ENCODE measurements at places on chromosomes 11 and 22. TPM values are rescaled to one million over a fixed set of nuclear protein-coding genes. Genes with fewer than 3 reads are reported as not detected.

NFAM1 gene
- not detected for total RNA-seq

ANO1 gene
- total RNA-seq, result 1.1 TPM

PANX2 gene
- total RNA-seq, result 7.5 TPM

GLB1L3 gene
- not detected for total RNA-seq

IFITM10 gene
- total RNA-seq, result 0.94 TPM

MN1 gene
- 3.0 TPM for total RNA-seq

MUC15 gene
- not detected for total RNA-seq

ZNRF3 gene
- 5.9 TPM for total RNA-seq

RIBC2 gene
- total RNA-seq, result 2.5 TPM

TOMM22 gene
- total RNA-seq, result 80.9 TPM

HIC2 gene
- total RNA-seq, result 2.9 TPM
